ENCODE measurements at places on chromosomes 12 and 14.
A peak's percentile ranks its signal among the peaks of the same experiment; 100 is the strongest.

GRCh38 chr12:16608946-16609539 is 3.1 kb upstream of the LMO3 start:
- DNase-seq: no peak

- no peak for DNase-seq
These were observed 7.4 kb downstream of the GRIN2B start for GRCh38 chr12:13973996-13974395.

- DNase-seq: no peak
These were observed 187.4 kb upstream of the ABCD2 start for GRCh38 chr12:39807043-39807442.

GRCh38 chr12:29463198-29463597 is 34.3 kb downstream of the OVCH1 start:
- DNase-seq: no peak

- DNase-seq: no peak
These were observed 51.6 kb downstream of the GPATCH2L start for GRCh38 chr14:76203086-76204001.

DNA sequence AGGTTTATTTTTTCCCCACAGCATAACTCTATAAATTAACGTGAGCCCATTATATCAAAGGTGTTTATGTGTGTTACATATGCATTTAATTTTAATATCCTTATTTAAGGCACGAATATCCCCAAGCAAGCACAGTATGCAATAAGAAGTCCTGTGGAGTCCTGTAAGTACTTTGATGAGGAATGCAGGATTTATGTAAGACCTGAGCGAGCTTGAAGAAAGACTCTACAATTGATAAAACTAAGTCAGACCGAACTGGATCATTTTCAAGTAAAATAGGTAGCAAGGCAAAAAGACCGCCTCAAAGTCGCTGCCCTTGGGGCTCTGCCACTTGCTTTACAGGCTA is 755 bp downstream of the SLC25A21 start:
- DNase-seq: no peak

- no peak for DNase-seq
These were observed 50.8 kb upstream of the PIWIL1 start for GRCh38 chr12:130286741-130287440.

- DNase-seq: no peak
These were observed at the start of gene OTOGL for GRCh38 chr12:80099259-80099658. TSS of gene OTOGL (plus strand) at chr12:80099537. CDS start at chr12:80209432, 109,895 bp downstream.

DNA sequence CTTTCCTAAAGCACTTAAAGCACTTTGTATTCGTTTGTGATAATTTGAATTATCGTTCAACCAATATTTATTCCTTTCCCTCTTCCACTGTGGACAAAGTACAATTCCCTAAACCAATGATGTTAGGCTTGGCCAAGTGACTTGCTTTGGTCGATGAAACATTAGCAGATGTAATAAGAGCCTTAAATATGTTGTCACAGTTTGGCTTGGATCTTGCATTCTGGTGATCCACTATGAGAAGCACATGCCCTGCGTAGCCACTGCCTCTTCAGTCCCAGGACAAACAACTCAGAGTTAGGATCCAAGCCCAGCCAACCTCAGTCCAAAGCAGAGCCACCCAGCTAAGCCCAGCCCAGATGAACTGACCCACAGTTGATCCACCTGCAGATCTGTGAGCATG is 8.4 kb upstream of the C12orf75 start:
- no peak for DNase-seq

GRCh38 chr12:130879781-130880389 is 8.0 kb downstream of the RAN start:
- DNase-seq: peak; percentile 10

GRCh38 chr14:80762641-80763228 is 178.8 kb downstream of the CEP128 start:
- no peak for DNase-seq

- DNase-seq: no peak
These were observed 100.1 kb downstream of the CRADD start for GRCh38 chr12:93777254-93777653.

DNA sequence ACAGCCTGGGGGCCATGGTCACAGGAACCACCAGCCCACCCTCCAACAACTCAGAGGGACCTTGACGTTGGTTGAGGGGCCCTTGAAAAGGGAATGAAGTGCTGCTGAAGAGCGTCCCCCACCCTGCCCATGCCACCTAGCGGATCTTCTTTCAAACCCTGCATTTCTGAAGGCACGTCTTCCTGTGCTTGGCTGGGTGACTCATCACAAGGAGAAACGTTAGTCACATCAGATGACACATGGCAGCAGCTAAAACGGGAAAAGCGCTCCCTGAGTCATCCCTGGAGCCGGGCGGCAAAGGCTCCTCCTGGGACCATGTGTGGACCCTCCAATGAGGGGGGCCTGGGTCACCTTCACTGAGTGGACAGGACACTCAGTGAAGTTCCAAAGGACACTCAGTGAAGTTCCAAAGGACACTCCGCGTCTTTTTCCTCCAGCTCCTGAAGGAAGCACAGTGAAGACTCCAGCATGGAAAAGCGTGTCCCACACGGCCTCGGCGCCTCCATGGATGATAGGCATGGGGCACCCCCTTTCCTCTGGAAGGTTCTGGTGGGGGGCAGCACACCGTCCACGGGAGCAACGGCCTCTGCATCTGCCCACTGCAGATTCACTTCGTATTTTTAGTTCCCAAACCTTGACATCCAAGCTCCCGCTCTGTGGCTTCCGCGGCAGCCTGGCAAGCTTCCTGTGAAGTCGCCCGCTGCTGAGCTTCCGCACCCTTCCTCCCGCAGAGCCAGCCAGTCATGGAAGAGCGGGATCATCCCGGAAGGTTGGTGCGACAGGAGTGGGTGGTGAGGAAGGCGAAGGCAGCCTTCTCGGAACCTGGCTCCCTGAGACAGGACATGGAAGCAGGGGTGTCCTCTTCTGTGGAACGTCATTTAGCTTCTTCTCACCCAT is 383.4 kb downstream of the VRK1 start:
- no peak for DNase-seq

DNA sequence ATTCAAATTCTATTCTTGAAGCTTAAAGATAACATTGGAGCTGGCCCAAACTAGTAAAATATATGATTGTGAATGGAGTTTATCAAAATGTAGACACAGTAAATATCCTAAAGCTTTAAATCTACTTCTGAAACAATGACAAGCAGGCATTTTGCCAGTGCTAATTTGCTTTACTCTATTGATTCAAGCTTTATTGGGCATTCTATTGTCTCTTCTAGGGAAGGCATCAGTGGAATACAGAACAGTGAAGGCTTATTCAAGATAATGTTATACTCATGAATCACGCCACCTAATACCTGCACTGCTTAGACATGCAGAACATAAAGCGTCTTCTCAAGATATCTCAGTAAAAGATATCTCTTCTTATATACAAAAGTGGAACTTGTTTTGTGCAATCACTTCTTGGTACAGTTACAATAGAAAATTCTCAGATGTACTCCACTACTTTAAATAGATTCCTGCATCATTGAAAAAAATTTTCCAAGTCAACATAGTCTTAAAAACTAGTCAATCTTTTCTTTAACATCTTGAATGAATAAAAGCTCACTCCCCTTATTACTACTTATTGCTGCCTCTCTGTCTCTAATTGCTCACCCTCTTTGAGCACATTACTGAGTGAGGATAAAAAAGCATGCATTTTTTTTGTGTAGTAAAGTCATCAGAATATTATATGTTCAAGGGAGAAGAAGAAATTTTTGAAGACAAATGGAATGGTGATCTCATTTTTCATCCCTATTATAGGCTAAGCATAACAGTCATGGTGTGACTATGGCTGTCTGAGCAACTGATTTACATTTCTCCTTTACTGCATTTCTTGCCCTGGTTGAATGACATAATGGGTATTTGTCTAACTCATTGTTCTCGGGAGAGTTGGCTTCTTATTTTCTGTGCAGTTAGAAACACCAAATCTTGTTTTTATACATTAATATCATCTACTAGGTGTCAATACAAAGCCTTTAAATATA is 98.0 kb upstream of the E2F7 start:
- DNase-seq: no peak

DNA sequence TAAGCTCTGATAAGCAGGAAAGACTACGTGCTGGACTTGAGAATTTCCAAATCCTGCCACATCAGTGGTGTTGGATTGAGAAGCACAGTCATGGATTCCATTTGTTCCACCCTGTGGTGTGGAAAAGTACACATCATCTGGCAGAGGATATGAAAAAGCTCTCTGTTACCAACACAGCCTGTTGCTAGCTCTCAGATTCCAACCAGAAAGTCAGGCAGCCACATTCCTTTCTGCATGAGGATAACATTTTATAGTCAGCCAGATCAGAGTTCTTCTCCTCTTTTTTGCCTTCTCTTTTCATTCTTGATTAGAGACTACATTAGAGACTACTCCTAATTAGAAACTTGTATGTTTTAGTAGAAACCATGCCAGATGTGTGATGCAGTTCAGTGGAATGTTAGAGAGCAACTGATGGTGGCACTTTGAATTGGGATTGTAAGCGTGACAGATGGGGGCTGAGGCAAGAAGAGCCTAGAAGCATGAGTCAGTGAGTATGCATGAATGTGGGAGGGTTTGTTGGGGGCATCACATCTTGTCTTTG is 61.2 kb upstream of the STXBP6 start:
- no peak for DNase-seq

DNA sequence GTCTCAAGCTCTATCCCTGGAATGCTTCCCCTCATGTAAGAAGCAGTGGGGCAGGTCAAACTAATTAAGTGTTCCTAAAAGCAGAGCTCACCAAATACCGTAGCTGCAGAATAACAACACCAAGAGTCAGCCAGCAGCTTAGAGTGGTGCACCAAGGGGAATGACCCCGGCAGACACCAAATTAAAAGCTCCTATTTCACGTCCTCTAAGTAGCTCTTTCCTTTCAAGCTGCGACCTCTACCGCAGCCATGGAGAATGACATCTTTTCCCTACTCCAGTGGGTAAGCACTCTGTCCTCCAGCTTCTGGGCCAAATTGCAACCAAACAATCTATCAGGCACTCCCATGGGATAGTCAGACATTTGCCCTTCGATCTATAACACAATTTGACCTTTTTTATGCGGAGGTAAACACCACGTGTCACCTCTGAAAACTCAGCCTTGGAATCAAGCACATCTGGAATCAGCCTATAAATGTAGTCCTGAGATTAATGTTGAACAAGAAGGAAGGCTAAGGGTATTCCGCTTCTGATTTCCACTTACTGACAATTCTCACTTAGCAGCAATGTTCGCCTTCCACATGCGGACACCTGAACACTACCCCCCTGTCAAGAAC is 67.6 kb upstream of the CDKN3 start:
- peak; percentile 22 for DNase-seq
